ENCODE measurements at places on chromosomes 3 and 15.

GRCh38 chr3:160106905-160107861, 118.0 kb upstream of the C3orf80 start:
- DNase-seq = no peak

- DNase-seq = no peak
Measured at GRCh38 chr15:81302701-81303109, 21.2 kb downstream of the STARD5 start.

DNA sequence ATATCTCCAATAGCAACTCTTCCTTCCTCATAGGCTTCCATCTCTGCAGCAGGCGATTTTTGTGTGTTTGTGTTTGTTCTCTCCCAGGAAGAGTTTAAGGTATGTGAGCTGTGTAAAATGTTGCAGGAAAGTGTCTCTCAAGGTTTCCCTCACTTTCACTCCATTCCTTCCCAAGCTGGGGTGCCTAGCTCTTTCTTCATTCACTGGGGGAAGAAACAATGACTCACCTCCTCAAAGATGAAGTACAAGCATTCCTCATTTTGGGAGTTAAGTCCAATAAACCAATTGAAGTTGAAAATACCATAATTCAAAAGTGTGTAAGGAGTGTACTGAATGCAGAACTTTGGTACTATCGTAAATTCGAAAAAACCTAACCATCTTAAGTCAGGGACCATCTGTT, 422.7 kb upstream of the CFAP20DC start:
- DNase-seq = no peak

- DNase-seq = no peak
Measured at GRCh38 chr3:150020527-150020926, 49.8 kb upstream of the PFN2 start.

DNA sequence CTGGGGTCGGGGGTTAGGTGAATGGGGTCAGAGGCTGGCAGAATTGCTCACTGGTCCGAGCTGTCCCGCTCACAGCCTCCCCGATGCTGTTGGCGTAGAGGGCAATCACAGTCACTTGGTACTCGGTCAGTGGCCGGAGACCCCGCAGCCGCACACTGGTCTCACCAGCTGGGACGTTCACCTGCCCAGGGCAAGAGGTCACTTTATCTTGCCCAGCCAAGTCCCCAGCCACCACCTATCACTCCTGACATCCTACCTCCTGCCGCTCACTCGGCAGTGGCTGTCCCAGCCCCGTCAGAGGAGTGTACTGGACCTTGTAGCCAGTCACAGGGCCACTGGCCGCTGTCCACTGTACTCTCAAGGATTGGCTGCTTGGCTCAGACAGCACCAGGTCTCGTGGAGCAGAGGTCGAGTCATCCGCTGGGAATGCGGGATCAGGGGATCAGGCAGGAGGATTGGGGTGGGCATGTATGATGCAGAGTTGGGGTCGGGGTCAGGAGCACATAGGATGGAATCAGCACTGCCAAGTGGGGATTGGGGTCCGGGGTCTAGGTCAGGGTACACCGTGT, 2.5 kb downstream of the COL7A1 start:
- DNase-seq = no peak

- no peak for DNase-seq
Measured at GRCh38 chr3:50554553-50554952, 13.0 kb downstream of the C3orf18 start.

DNA sequence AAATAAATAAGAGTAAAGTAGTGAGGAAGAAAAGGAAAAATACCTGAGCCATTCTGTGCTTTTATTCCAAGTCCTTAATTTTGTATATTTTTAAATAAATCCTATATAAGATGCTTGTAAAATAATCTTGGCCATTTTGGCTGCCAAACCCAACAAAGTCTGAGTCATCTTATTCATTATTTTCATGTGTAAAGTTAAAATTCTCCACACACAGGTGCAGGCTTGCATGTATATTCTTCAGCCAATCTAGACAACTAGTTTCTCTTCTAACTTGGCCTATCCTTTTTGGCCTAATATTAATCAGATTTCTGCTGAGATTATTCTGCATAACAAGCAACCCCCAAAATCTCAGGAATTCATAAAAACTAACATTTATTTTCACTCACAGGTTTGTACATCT, 189.8 kb upstream of the ATP11B start:
- no peak for DNase-seq

GRCh38 chr15:51932161-51932560, 39.4 kb downstream of the LEO1 start:
- no peak for DNase-seq

DNA sequence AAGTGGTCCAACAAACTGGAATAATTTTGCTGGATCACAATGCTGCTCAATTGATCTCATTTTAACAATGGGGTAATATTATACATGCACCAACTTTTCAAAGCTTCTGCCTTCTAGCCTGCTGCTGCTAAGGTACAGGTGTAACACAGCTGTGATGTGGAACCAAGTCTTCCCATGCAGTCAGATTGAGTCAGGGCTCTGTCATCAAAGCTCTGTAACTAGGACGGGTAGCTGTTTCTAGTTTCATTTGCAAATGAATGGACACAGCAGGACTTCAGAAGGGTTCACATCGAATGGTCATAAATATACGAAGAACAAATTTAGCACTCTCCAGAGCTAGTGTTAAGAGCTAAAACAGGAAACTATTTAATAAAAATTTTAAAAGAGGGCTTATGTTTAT, 189.2 kb downstream of the USP13 start:
- DNase-seq = no peak

DNA sequence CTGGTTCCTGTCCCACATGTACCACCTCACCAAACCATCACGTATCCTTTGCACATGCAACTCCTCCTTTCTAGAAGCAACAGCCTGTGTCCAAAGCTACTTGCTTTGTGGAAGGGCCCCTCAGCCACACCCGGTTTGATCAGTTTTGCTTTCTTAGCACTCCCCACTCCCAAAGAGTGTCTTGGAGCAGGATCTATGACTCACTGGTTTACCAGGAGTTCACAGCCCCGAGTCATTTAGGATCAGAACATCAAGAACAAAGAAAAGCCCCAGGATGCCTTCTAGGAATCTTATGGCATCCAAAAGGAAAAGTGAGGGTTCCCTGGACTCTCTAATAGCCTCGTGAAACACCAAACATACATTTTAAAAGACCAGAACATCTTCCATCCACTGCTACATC, 50.7 kb upstream of the IGF1R start:
- DNase-seq = no peak

DNA sequence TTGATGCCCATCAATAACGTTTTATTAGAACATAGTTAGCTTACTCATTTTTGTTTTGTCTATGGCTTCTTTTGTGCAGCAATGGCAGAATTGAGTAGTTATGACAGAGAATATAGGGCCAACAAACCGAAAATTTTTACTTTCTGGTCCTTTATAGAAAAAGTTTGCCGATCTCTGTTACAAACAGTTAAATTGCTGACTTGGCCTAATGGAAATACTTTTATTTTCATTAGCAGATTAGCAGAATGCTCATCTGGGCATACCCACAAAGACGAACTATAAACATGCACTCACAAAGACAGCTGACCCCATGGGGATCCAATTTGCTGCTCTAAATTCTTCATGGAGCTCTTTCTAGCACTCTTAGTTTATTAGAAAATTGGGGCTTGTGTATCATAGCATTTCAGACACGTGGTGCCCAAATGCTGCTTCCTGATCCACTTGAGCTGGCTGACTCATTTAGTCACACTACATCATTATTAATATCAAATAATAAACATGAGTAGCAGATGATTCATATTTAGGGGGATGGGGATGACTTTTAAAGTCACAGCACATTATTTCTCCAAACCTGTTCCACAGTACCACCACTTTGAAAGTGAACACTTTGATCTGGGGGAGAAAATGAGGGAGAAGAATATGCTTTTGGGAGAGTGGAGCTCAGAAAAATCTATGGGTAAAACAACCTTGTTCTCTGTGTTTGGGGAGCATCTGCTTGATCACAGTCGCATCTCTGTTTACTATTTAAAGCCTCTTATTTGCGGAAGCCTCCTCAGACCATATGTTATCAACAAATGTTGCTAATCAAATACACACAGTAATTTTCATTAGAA, 228.1 kb upstream of the FEZF2 start:
- no peak for DNase-seq

DNA sequence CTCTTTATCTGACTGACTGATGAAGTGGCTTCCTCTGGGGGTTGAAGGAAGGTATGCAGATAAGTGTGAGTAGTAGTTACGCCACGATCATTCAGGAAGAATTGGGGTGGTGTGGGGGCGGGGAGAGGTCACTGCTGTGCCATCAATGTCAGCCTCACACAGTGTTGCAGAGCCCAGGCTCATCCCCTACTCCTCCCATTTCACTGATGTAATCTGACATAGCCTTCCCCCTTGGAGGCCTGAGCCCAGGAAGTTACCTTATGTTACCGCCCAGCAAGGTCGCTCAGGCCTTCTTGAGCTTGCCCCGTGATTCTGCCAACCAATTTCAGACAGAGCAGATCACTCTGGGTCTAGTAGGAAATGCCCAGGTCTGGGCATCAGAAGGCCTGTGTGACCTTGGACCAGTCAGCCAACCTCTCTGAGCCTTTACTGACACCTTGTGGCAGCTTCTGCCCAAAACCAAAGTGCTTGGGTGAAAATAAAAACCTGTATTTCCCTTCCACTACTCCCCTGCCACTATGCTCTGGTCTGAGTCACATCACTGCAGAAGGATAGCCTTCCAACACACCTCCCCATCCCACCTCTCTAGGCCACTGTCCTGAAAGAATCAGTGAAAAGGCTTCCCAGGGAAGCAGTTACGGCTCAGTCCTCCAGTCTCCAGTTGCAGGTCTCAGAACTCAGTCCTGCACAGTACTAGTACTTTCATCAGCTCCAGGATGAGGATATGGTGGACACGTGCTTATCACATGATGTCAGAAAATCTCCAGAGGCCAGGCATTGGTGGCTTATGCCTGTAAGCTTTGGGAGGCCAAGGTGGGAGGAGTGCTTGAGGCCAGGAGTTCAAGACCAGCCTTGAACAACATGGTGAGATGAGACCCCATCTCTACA, 28.1 kb upstream of the INSYN1 start:
- DNase-seq = no peak

DNA sequence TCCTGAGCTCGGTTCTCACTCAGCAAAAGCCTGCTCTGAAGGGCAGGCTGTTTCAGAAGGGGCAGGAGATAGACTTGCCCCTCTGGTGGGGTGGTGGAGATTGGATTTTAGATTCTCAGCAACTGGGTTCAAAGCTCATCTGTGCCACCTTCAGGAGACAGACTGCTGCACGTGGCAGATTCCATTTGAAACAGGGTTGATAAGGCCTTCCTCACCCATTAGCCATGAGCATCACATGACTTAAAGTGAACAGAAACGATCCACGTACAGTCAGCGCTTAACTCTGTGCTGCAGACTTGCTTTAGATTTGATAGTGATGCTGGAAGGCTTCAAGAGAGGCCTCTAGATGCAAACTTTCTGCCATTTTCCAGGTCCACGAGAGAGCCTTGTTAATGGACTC, 35.0 kb upstream of the MGLL start:
- DNase-seq = no peak

- no peak for DNase-seq
Measured at GRCh38 chr15:70181626-70182255, 84.0 kb upstream of the TLE3 start.

DNA sequence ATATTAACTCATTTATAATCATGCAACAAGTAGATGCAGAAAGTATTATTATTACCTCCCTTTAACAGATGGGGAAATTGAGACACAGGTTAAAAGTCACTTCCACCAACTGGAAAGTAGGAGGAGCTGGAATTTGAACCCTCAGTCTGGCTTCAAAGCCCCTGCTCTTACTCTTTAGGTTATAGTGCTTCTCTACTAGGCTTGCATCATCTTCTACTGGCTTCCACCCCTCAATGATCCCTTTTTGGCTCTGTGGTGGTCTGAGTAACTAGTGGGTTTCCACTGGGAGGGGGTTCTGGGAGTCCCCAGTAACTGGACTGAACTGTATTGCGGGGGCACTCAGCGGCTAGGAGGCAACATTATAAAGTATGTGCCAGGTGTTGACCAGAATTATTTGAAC, 91.0 kb downstream of the CTNNB1 start:
- no peak for DNase-seq

GRCh38 chr15:48354694-48355303, 23.6 kb downstream of the DUT start:
- DNase-seq = no peak

- no peak for DNase-seq
Measured at GRCh38 chr15:57538265-57538529, 53.5 kb upstream of the MYZAP start.

DNA sequence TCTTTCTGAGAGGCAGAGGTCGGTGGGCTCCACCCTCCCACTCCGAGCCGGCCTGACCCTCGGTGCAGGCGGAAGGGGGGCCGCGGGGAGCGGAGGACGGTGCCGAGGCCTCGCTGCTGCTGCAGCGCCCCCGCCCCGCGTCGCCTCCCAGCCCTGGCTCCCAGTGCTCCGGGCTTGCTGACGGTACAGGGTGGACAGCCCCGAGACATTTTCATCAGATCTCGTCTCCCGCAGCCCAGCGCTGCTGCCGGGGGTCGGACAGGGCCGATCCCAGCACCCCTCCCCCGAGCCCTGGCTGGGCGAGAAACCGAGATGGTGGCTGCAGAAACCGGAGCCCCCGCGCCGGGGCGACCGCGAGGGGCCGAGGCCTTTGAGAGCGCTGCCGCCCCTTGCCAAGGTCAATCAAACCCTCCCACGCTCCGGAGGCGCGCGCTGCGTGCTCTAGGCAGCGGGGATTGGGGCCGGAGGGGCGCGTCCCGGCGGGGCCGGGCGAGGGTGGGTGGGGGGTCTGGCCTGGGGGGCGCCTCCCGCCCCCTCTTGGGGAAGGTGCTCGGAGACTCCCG, 42.5 kb downstream of the EPHB3 start:
- no peak for DNase-seq

DNA sequence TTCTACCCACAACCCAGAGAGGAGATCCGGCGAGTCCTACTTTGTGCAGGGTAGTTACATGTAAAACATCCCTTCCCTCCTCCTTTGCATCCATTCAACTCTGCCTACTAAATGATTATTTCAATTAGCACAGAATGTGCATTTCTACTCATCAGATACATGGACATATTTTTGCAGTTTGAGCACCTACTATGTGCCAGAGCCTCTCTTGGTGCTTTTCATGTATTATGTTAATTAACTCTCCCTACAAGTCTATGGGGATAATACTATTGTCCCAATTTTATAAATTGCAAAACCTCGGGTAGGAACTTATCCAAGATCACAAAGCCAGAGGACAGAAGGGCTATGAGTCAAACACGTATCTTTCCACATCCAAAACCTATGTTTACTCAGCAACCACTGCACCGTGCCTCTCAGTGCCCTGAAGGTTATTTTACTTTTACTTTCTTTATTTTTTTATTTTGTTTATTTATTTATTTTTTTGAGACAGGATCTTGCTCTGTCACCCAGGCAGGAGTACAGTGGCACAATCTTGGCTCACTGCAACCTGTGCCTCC, 432.8 kb downstream of the MAGI1 start:
- no peak for DNase-seq

- DNase-seq = no peak
Measured at GRCh38 chr15:43463507-43463906, 29.4 kb downstream of the TP53BP1 start.

- DNase-seq = no peak
Measured at GRCh38 chr15:39444735-39445470, 136.0 kb upstream of the THBS1 start.

DNA sequence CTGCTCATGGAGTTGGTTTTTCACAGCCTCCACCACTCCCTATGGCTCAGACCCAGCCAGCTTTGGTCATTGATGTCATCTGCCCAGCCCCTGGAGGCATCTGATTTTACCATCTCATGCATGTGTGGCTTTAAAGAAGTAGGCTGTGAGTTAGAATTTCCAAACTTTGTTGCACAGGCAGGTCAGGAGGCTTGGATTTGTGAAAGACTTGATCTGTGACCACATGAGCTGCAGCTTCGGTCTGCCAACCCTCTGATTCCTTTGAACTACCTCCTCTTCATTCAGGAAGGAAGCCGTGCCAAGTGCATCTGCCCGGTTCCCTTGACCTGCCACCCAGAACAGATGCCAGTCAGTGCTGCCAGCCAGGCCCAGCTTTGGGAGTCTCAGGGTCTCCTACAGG, 9.2 kb downstream of the CTXND1 start:
- DNase-seq = no peak
